ENCODE measurements at places on chromosomes 3 and 15.

DNA sequence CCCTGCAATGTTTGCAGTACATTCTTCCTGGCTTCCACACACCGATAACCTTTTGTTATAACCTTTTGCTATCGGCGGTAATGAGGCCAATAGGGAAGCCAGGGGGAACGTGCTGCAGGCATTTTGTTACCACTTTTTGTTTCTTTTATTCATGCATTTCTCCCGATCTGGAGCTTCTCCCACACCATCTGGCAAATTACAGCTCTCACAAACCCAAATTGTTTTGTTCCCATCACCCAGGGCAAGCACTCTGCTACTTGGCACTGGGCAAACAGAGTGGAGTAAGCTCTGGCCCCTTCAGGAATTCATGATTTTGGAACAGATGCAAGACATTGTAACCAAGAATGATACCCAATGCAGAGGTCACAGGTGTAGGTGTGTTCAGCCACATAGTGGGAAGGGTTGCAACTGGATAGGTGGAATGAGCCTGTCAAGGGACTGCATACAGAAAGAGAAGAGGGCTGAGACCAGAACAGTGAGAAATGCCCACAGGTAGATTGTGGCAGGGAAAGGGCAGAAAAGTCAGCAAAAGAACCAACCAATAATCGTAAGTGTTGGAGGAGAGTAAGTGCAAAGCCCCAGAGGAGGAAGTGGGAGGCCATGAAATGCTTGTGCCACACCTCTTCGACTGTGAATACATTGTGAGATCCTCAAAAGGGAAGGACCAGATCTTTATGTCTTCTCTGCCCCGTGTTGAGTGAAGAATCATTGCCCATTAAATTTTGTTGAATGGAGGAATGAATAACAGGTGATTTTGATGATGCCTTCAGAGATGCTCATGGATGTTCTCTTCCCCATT is 45.8 kb downstream of the PARP15 start:
- DNase-seq, result no peak

DNA sequence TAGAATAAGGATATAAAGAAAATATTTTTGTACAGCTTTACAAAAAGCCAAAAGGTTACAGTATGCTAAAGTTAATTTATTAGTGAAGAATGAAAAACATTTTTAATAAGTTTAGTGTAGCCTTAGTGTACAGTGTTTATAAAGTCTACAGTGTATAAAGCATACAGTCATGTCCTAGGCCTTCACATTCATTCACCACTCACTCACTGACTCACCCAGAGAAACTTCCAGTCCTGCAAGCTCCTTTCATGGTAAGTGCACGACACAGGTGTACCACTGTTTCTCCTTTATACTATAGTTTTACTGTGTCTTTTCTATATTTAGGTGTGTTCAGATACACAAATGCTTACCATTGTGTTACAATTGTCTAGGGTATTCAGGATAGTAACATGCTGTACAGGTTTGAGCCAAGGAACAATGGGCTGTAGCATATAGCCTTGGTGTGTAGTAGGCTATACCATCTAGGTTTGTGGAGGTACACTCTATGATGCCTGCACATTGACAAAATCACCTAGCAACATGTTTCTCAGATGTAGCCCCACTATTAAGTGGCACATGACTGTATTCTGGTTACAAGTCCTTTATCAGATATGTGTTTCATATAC is 197.1 kb upstream of the KBTBD8 start:
- DNase-seq, result no peak

DNA sequence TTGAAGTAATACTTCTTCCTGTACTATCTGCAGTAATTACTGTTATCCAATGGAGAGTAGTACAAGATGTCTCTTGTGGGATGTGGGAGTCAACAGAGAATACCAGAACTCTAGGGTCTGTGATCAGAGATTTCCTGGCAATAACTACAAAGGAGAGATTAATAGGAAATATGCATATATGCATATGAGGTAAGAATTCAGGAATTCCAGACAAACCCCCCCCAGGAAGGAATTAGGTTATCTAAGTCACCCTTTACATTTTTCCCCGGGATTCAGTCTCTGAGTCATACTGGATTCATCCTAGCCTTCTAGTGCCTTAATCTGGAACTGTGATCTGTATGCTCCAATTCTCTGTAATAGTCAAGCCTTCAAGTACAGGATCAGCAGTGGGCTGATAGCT is 49.4 kb downstream of the GTF2E1 start:
- DNase-seq, result no peak

GRCh38 chr15:43186003-43186353 is 775 bp downstream of the CCNDBP1 start:
- DNase-seq, result no peak

- no peak for DNase-seq
These were observed 241.8 kb upstream of the SLCO3A1 start for GRCh38 chr15:91611561-91612323.

GRCh38 chr15:37880009-37880834 is 54.2 kb upstream of the TMCO5A start:
- DNase-seq, result peak; percentile 24

DNA sequence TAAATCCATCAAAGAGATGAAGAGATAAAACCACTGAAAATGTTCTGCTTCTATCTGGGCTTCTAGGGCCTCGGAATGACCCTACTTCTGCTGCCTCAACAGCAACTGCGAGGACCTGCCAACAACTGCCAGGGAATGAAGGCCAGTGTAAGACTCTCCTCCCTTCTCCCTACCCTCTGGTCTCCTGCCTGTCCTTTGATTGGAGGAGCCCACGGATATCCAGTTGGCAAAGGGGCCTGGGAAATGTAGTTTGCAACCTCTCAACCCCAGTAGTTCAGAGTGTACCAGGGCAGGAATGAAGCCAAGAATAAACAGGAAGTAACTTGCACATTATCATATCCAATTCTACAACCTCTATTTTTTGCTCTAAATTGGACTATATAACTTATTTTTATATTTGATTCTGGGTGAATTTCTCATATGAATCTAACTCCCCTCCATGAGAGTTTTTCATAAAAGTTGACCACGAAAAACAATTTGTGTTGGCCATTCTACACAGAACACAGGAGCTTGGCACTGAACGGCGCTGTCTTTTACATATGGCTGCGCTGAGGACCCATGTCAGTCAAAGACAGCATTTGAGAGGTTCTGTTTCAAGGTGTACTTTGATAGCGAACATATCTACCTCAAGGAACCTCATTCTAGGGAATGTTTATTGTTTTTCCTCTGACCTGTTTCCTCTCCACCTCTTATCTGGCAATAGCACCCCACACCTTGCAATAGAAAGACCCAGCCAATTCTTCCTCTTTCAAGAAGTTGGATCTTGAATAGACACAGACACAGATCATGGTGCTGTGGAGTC is 91.1 kb upstream of the RNF7 start:
- DNase-seq, result no peak

DNA sequence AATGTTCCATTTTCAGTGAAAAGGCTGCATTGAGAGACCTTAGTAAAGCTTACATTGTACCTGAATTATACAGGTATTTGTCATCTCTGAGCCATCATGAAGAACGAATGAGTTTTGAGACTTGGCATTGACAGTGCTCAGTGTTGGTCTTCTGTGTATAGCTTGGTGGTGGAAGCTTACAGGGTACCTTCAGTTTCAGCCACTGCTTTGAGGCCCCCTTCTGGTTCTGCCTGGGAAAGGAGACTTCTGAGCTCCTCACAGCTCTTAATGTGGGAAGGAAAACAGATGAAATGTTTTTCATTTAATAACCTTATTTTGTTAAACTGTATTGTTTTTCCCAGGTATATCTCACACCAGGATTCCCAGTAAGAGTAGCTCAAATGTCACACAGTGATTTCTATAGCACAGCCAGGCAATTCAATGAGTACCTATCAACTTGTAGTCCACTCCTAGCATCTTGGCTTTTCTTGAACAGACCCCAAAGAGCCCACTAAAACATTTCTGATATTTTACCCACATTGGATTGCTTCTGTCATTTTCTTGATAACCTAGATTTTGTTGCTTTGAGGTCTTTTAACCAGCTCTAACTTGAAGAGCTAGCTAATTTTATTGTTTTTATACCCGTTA is 5.6 kb downstream of the SERPINI1 start:
- no peak for DNase-seq

DNA sequence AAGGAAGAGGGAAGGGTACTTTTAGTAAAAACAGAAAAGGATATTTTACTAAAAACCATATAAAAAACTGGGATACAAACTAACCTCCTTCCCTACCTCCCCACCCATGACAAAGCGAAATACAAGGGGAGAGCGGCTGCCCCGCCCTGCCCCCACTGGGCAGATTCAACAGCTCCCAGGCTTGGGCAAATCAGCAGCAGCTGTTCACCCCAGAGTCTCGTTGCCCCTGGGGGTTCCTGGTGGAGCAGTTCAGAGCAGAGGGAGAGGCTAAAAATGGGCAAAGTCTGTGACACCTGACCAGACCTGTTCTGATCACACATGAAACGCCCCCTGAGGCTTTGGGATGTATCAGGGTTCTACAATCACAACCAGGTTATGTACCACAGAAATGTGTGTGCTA is 2.5 kb upstream of the ETFA start:
- DNase-seq, result no peak

DNA sequence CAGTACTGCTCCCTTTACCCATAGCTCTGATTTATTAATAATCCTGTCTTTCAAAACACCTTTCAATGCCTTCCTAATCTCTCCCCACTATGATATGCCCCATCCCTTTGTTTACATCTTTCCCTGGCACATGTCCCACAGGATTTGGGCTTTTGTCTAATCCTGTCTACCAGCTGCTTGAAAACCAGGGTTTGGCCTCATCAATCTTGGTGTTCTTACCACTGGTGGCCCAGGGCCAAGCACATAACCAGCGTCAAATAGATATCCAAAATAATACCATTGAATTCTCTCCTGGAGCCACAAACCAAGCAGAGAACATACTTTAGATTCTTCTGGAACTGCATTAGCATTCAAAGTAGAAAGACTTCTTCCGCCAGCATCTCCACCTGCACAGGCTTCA is 104.8 kb upstream of the PPP2R3A start:
- DNase-seq, result no peak

GRCh38 chr15:45091161-45091560 is 22.8 kb downstream of the DUOX2 start:
- DNase-seq, result peak; percentile 24

DNA sequence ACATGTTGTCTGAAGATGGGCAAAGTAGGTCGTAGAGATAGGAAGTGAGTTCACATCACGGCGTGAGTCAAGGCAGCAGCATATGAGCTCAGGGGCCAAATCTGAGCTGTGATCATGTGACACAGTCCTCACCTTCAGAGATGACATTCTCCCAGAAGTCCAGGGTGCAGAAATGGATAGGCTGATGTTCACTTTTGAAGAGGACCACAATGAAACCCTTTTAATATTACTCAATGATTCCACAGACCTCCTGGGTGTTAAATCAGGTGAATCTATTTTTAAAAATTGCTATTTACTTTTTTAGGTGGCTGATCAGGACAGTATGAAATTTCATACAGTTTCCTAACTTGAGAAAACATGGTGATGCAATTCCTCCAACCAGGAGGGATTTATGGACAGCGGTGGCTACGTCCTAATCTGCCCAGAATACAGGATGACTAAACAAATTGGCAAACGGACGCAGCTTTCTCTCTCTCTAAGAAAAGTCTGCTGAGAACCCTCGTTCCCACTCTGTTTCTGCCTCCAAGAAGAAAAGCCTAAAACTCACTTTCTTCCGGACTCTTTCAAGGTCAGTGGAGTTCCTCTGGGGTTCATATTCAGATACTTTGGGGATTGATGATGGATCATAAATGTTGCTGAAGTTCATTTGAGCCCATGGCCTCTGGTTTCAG is 34.4 kb downstream of the B3GNT5 start:
- peak; percentile 54 for DNase-seq

DNA sequence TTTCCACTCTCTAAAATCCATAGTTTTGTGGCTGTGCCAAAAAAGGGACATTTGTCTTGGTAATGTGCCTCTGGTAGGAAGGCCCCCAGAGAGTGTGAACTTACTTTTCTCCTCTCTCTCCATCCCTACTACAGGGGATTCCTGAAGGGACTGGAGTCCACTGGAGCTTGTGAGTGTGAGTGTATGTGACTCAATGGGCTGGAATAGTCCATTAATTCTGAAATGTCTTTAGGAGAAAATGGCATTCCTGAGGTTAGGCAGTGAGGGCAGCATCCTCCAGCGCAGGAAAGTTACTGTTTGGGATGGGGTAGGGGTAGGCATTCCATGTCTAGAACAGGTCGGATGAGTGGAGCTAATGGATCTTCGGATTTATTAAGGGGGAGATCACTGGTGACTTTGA is 59.8 kb upstream of the CACNA2D3 start:
- no peak for DNase-seq

DNA sequence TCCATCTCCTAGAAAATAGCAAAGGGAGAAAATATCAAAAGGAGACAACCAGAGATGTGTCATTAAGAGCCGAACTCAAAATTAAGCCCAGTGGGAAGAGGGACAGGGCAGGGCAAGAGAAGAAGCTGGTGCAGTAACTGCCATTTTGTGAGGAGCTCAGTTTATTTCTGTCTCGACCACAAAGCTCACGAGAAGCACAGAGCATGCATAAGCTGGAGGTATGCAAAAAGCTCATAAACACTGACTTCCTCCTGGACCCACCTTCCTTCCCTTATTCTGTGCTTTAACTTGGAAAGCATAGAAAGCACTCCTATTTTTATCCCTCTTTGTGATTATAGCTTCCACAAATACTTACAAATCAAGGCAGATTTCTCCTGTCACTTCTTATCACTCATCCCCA is 81.3 kb downstream of the DGKG start:
- no peak for DNase-seq
